Stimulated activated CD8-positive, alpha-beta memory T cell treated with anti-CD3 and anti-CD28 coated beads, Interleukin-4, amount 100 ng/mL, for 24 hours (primary cell): ENCODE measurements at places on chromosomes 5 and 9.

DNA sequence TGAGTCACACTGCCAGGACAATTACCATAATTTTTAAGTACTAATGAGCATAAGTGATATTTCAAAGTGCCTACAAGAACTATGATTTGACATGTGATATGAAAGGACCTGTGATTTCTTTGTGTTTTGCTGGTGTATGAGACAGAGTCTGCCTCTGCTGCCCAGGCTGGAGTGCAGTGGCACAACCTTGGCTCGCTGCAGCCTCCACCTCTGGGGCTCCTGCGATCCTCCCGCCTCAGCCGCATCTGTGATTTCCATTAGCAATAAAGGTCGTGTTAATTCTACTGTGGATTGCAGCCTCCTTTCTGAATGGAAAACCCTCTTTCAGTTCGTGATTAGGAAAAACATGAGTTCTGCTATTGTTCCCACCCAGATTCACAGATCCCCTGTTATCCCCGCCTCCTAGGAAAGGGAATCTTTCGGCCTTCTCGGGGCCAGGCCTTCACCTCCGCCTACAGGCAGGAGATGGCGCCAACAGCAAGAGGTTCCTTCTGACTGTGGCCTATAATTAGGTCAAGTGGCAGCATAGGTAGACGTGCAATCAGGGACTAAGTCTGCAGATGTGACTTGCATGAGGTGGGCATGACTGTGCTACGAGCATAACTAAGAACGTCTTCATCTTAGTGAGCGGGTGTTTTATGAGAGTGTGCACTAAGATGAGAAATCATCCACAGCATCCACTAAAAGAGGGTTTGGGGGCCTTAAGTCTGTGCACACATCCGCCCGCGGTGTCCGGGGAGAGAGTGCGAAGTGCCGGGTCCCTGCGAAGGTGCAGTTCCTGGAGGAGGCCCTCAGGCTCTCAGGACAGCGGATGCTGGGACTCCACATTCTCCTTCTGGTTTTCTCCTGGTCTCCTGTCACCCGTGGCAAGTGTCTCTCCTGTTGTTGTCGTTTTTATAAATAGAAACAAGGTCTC lies 23.1 kb downstream of the TRIM7 start:
- no peak for DNase-seq

- DNase-seq = no peak
Measured at GRCh38 chr9:127838375-127839078, 15.9 kb downstream of the ENG start.

DNA sequence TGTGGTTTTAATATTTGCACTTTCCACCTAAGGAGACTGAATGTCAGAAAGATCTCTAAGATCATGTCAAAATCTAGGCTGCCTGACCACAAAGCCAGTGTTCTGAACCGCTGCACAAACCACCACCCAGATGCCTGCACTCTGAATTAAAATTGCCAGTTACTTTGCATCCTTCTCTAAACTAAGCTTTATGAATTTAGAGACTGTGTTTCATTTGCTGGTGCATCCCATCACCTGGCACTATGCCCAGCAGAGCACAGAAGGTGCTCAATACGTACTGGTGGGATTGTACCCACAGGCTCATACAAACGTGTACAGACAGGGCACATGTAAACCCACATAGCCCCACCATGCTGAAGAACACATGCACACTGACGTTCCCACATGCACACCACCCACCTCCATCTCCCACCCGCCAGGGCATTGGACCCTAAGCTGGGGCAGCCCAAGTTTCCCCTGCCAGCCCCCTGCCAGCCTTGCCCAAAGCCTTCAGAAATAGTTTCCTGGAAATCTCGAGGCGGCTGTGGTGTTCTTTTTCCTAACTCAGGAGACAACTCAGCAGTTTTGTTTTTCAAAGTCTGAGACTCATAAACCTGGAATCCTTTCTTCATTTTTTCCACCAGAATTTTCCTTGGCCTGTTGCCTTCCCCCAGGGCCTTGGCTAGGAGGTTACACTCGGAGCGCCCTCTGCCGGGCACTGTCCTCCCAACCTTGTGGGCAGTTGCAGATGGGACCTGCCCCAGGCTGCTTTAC lies 9.6 kb upstream of the TRAF1 start:
- DNase-seq = peak; percentile 86

DNA sequence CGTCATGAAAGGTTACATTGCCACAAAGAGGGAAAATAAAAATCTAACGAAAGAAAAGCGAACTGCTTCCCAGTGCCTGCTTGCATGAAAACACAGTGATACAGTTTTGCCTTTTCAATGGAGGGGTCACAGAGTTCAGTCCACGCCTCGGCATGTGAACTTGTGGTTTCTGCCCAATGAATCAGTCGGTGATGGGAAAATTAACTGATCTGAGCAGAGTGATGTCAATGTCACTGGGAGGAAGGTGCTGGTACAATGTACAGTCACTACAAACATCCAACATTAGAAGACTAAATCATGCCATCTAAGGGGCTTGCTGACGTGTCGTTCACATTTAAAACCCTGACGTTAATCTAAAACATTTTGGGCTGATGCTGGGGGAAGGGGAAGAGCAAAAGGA lies 151.8 kb upstream of the MSX2 start:
- DNase-seq = no peak

GRCh38 chr9:109560470-109561132 lies 62.5 kb upstream of the PTPN3 start:
- no peak for DNase-seq

DNA sequence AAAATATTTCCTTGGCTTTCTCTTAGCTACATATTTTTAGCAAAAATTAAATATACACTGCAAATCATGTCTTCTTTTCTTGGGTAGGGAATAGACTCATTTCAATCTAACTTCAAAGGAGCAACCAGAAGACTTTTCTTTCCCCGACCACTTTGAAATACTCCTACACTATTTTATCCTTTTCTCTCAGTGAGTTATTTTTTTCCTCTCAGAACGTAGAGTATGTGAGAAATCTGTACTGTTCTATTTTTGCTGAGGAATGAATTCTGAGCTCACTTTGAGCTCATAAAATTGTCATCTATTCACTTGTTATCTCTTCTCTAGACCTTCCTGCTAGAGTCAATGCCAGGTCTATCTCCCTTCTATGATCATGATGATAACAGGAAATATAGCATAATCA lies 22.2 kb upstream of the DAPK1 start:
- DNase-seq = no peak
